ENCODE measurements at places on chromosomes 13 and 19.
A peak's percentile ranks its signal among the peaks of the same experiment; 100 is the strongest.

DNA sequence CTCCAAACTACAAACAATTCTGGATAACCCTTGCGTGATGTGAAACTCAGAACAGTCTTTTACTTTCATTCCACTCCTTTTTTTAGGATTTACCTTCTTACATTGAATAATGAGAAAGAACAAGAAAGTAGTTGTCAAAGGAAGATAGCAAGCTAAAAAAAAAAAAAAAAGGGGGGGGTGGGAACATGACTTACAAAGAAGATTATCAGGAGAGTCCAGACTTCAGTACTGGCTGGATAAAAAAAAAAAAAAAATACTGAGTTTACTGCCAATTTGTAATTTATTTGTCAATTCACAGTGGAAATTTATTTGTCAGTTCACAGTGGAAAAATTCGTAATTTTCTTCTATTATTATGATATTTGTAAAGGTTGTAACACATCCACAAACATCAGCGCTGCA is 792.4 kb upstream of the SLITRK5 start:
- no peak for DNase-seq

DNA sequence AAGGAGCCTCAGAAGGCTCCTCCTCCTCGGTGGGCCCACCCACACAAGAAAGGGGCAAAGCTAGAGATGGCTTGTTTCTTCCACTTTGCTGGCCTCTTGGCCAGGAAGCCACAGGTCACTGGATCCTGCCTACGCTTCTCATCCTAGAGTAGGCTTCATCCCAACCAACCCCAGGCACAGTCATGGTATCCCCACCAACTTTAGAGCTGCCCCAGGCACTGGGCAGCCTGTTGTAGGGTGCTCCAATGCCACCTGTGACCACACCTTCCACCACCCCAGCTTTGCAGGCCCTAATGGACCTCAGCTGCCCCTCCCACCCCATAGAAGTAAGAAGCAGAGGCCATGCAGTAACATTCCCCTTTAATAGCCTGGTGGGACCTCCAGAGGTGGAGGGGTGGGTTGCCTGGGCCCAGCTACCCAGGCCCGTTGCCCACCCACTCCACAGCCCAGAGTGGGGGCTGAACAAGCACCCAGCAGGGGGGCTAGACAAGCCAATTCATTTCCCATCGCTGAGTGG is 522 bp upstream of the CHMP2A start:
- no peak for DNase-seq

- peak; percentile 64 for DNase-seq
Measured at GRCh38 chr19:31346184-31347059, 2.8 kb downstream of the TSHZ3 start.

DNA sequence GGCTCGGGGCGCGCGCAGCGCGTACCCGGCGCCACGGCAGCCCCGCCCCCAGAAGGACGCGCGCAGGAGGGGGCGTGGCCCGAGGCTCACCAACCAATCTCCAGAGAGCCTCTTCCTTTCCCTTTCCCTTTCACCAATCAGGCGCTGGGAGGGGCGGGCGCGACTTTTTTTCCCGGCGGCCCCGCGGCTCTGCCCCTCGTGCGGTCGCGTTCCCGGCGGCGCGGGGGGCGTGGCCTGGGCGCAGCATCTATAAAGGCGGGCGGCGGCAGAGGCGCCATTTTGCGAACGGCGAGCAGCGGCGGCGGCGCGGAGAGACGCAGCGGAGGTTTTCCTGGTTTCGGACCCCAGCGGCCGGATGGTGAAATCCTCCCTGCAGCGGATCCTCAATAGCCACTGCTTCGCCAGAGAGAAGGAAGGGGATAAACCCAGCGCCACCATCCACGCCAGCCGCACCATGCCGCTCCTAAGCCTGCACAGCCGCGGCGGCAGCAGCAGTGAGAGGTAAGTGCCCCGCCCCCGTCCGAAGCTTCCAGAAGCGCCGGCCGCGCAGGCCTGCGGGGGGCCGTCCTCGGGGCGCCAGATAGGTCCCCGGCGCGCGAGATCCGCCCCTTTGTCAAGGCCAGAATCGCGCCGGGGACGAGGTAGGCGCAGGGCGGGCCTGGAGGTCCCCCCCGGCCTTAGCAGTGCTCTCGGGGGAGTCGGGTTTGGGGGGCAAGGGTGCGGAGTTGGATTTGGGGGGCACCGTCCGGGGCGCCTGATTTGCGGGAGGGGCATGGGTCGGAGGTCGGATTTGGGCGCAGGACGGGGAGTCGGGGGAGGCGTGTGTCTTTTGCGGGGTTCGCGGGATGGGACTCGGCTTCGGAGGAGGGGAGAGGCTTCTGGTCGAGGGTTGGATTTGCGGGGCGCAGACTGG is 12.5 kb downstream of the PEAK3 start:
- peak; percentile 99 for DNase-seq

- no peak for DNase-seq
Measured at GRCh38 chr13:43246382-43246781, 223.0 kb downstream of the DNAJC15 start.

DNA sequence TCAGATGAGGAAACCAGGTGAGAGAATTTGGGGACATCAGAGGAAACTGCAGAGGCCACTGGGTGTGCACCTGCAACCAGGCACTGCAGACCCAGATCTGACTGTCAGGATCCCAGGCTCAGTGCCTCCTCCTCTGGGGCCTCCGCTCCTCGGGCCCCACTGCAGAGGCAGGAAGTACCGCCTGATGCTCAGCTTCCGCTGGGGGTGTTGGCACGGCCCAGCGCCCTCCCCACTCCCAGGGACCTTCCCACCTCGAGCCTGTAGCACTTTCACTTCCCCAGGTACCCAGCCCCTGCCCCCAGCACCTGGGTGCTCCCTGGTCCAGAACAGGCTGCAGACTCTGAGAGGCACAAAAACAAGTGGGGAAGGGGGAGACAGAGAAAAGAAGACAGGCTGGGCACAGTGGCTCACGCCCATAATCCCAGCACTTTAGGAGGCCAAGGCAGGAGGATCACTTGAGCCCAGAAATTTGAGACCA is 1.4 kb upstream of the CD37 start:
- no peak for DNase-seq

DNA sequence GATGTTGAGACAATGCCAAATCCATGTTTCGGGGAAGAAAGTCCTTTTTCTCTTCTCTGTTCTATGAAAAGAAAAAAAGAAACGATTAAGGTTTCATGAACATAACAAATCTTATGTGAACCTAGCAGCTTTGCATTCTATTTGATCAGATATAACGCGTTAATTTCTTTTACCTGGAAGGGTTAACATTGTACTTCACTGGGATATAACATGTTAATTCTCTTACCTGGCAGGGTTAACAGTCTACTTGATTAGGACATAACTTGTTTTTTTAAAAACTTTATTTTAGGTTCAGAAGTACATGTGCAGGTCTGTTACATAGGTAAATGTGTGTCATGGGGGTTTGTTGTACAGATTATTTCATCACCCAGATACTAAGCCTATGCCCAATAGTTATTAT is 68.8 kb downstream of the CPAMD8 start:
- DNase-seq = no peak

GRCh38 chr19:35811317-35812219 is 1.1 kb downstream of the PRODH2 start:
- no peak for DNase-seq

GRCh38 chr19:38239816-38240215 is 15.8 kb upstream of the DPF1 start:
- DNase-seq = no peak

- no peak for DNase-seq
Measured at GRCh38 chr13:33164331-33164730, 121.2 kb downstream of the STARD13 start.

DNA sequence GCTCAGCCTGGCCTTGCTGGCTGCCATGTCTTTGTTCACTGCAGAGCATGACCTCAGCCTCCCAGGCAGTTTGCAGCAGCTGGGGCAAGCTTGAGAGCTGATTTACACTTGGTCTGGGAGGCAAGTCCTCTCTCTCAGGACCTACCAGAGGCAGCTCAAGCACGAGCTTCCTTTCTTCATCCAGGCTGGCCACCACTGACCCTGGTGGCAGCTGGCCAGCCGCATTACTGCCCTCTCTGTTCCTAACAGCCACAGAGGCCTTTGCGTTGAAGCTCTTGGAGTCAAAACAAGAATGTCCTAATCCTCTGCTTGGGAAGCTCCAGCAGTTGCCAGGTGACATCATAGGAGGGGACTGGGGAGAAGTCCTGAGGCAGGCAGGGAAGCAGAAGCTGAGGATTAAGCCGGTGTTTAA is 85.7 kb downstream of the NUFIP1 start:
- DNase-seq = peak; percentile 80

All from eye (tissue), 1 donor.